ENCODE measurements at places on chromosomes 3 and 15. TPM values are rescaled to one million over a fixed set of nuclear protein-coding genes. Genes with fewer than 3 reads are reported as not detected.

The MEX3B gene
- total RNA-seq: 8.9 TPM

The TRAIP gene
- 1.4 TPM for total RNA-seq

The SNX33 gene
- 21.2 TPM for total RNA-seq

The MTHFS gene
- total RNA-seq: 12.0 TPM

The MCTP2 gene
- total RNA-seq: 2.2 TPM

The POLQ gene
- total RNA-seq: 1.1 TPM

The SKOR1 gene
- total RNA-seq: 0.13 TPM

The CILP gene
- total RNA-seq: under 0.01 TPM

The BUB1B gene
- 10.3 TPM for total RNA-seq

The TMEM212 gene
- not detected for total RNA-seq

The CHRD gene
- total RNA-seq: 0.52 TPM

The MUC4 gene
- total RNA-seq: 0.39 TPM

The EOMES gene
- not detected for total RNA-seq

The GMPS gene
- 57.8 TPM for total RNA-seq

The NRG4 gene
- 0.13 TPM for total RNA-seq

The LRRN1 gene
- total RNA-seq: 0.40 TPM

The SPATA12 gene
- not detected for total RNA-seq

The HDDC3 gene
- total RNA-seq: 20.8 TPM

The ZNF620 gene
- 2.6 TPM for total RNA-seq

The GCNT3 gene
- not detected for total RNA-seq

The STRA6 gene
- 13.1 TPM for total RNA-seq

The DTWD1 gene
- total RNA-seq: 56.0 TPM

The TTC23 gene
- total RNA-seq: 20.7 TPM

The UROC1 gene
- total RNA-seq: not detected

Measured in epithelial cell of alveolus of lung (primary cell).